ENCODE measurements at places on chromosomes 3 and 15. TPM values are rescaled to one million over a fixed set of nuclear protein-coding genes. Genes with fewer than 3 reads are reported as not detected.

DNA sequence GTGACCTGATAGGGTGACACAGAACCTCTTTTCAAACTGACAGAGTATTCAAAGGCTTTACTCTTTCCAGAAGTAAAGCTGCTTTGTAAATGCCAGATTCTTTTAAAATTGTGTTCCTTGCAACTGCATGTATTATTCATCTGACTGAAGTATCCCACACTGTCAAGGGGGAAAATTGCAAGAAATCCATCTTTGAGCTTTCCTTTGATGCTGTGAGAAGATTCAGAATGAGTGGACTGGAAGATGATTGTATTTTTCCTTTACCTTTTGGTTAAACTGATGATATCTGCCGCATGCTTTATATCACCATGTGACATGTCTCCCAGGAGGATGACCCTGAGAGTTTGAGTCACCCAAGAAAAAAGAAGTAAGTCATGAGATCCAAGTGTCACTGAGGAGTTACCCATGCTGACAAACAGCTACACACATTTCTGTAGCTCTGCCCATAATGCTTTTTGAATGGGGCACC, 250.8 kb upstream of the CBLB start:
- DNase-seq: peak; percentile 94

DNA sequence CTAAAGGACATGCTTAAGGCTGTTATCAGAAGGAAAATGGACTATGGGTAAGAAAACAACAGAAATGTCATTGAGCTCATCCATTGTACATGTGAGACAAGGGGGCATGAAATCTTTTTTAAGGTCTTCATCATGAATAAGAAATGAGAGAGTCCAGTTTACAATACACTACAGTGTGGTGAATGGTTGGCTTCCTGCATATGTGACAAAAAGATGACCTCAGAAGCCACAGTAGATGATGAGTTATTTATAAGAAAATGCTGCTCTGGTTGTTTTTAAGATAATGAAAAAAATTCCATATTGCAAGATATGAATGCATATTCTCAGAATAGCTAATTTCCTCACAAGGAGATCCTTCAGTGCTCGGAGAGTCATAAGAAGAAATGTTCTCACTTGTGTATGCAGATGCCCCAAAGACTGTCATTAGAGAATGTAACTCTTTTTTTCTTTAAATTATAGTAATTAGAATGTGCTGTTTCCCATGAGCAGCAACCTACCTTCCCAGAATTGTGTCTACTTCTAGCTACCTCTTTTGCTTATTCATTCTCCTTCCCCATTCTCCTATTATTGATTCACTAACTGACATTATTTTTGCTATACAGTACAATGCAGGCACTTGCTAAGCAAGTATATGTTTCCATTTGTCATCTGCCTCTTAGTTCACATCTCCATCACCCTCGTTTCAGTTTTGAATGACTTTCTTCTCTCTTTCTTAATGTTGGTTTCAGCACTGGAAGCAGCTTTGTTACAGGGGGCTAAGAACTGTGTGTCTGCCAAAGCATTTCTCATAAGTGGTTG, 152.0 kb upstream of the PEX5L start:
- DNase-seq: no peak

DNA sequence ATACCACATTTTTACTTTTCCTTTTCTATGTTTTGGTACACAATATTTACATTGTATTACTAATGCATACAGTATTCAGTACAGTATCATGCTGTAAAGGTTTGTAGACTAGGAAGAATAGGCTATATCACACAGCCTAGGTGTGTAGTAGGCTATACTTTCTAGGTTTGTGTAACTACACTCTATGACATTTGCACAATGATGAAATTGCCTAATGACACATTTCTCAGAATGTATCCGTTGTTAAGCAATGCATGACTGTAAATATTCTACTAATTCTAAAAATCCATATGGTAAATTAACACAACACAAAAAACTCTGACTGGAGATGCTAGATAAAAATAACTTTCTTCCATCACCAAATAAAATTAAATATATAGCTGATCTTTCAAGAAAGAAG, 16.2 kb downstream of the NEDD4 start:
- DNase-seq: no peak

DNA sequence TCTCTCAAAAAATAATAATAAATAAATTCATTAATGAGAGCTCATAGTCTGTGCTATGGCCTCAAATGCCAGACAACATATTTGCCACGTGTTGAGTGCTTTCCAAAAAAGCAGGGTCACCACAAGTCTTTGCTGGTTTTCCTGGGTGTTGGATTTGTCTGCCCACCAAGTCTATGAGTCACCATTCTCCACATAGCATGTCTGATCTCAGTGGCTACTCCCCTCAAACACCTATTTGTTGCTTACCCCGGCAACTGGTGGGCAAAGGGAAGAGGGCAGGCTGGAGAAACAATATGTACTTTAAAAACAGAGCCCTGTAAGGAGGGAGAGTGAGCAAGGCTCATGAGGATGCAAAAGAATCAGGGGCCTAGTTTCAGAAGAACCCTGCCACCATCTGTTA, 120.0 kb upstream of the ARRDC4 start:
- no peak for DNase-seq

DNA sequence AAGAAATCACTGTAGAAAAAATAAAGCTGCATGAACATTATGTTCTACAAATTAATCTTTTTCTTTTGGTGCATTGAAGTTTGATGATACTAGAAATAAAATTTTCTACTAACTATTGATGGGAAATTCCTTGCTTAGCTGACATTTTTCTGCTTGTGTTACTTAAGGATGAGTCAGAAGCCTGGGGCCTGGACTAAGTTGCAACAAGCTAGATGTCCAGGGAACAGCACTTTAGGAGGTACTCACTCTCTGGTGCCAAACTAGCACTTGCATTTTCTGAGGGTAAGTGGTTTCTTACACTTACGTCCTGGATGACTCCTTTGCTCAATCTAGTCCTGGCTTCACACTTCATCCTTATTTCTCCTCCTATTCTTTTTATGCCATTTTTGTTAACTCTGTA, 945.1 kb downstream of the IGSF11 start:
- DNase-seq: no peak

DNA sequence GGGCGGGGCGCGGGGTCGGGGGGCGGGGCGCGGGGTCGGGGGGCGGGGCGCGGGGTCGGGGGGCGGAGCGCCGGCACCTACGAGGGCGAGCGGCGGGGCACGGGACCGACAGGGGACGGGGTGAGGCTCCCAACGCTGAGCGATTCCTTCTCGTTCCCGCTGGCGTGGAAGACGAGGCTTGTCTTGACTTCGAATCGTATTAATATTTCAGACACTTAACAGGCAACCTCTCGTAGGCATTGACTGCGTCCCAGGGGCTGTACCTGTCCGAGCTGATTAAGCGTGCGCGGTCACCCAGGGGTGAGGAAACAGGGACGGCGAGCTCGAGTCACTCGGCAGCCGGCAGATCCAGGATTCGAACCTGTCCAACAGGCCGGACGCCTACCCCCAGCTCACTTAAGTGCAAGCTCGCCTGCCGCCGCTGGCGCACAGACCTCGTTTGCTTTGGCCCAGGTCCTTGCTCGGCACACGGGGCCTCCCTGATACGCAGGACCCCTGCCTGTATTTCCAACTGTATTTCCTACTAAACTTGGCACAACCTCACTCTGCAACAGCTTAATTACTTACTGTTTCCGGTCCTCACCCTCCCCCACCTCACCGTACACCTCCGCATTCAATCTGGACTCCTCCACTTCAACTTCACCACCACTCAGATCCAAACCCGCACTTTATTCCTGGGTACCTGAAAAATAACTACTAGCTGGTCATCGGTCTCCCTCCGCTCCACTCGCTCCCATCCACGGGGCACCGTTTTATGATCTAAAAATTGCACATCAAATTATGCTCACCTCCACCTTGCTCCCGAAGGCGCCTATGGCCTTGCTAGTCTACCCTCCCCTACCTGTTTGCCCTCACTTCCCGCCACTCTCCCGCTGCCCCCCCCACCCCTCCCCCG, 722 bp upstream of the ZXDC start:
- DNase-seq: no peak

The GOLGA6L24 gene
- total RNA-seq: not detected

The DCUN1D1 gene
- 25.2 TPM for total RNA-seq

- DNase-seq: no peak
Observed at GRCh38 chr3:122835590-122835989, 40.7 kb downstream of the SLC49A4 start.

- no peak for DNase-seq
Observed at GRCh38 chr3:7520059-7520458, 659.1 kb downstream of the GRM7 start.

The PLSCR1 gene
- total RNA-seq: 355 TPM

DNA sequence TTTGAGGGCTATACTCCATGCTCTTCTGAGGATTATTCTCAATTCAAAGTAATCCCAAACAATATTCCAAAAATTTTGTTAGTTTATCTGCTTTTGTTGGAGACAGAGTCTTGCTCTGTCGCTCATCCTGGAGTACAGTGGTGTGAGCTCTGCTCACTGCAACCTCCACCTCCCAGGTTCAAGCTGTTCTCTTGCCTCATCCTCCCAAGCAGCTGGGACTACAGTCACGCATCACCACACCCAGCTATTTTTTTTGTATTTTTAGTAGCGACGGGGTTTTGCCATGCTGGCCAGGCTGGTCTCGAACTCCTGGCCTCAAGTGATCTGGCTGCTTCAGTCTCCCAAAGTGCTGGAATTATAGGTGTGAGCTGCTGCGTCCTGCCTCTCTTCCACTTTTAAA, 39.1 kb downstream of the MEF2A start:
- no peak for DNase-seq

DNA sequence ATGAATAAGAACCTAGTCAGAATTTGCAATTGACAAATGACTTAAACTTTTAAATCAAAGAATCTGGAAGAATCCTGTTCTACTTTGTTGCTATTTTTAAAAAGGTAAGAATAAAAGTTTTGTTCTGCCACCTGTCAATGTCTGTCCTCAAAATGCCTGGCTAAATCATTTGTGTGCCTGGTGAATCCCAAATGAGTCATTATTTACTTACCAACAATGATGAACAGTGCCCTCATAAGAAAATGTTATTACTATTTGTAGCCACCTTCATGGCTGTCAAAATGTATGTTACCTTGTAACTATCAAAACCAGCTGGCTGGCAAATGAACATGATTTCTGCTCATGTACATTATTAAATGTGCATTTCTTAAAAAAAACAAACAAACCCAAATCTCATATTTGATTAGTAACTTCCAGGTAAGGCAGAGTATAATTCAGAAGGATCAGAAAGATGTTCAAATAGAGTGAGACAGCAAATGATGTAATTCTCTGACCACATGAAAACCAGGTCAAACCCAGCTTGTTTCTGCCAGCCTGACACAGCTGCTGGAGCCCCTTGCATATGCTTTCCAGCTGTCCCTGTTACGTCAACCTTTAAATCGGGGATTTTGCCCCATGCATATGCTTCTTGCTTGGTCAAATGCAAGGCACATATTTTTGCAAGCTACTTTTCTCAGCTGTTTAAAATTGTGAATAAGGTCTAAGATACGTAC, 137.9 kb downstream of the SSR3 start:
- DNase-seq: no peak

DNA sequence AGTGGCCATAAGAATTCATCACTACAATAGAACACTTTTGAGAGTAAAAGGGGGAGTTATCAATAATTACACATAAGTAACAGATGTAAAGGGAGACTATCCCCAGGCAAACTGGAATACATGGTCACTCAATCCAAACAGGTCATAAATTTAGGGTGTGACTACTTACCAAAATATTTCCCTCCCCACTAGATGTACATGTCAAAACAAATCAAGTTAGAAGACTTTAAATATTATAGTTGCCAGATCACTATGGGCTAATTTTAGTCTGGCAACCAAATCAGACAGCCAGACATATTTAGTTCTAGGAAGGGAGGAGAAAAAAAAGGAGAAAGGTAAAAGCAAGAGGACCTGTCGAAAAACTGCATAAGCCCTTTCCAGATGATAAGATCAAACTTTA, 23.1 kb downstream of the SLC24A5 start:
- no peak for DNase-seq

- DNase-seq: peak; percentile 51
Observed at GRCh38 chr3:154758109-154758868, 321.8 kb upstream of the MME start.

DNA sequence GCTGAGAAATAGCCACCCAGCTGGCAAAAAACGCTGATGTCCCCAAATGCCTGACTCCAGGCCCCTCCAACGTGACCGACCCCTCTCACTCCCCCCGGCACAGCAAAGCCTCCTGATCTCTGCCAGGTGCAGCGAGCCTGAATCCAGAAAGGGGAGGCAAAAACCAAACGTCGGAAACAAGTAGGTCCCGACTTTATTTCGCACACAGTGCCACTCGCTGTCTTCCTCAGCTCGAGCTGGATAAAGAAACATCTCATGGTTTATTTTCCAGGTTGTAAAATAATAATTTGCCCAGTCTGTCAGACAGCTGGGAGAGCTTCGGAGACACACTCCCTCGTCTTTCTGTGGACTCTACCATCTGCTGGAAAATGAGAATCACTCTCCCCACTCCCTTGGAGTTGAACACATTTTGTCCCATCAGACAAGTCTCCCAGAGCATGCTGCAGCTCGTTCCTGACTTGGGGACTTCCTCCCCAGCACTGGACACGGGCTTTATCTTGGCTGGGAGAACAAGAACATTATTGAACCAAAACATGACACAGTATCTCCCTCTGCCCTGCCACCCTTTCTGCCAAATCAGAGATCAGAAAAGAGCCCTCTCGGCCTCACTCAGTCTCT, 142.8 kb downstream of the NUP210 start:
- no peak for DNase-seq

DNA sequence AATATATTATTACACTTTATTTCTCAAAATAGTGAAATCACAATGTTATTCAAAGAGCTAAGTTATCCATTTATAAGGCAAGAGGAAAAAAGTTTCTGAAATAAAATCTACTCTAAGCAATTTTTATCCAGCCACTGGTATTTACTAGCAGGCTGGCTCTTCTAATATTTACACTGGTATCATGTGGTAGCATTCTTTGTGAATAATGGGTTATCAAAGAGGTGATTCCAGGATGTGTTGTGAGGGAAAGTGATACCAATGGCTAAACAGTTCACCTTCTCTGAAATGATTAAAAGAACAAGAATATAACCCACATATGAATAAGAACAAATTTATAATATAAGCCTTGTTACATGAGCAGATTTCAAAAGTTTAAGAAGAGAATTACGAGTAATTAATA, 44.1 kb downstream of the DHX36 start:
- no peak for DNase-seq

GRCh38 chr3:191350396-191351090, 20.2 kb upstream of the UTS2B start:
- DNase-seq: no peak

- peak; percentile 13 for DNase-seq
Observed at GRCh38 chr3:17292556-17292955, 407.8 kb downstream of the PLCL2 start.

The NRROS gene
- 6.2 TPM for total RNA-seq

DNA sequence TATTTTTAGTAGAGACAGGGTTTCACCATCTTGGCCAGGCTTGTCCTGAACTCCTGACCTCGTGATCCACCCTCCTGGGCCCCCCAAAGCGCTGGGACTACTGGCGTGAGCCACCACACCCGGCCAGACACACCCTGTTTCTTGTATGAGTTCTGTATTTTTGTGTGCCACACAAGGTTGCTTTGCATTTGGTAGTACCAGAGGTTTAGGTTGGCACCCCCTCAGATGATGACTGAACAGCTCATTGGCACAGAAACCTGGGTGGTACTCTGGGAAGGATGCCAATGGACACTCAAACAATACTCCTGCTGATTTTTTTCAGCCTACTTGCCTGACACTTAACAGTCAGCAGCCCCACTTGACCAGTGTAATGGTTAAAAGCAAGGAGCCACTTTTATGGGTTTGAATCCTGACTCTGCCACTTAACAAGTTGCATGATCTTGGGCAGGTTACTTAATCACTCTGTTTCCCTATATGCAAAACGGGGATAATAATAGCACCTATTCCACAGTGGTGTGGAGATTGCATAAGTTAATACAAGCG, 39.2 kb upstream of the BCL2A1 start:
- peak; percentile 51 for DNase-seq

All from SK-MEL-5 (cell line).